ENCODE measurements at places on chromosomes 12 and 14.

GRCh38 chr14:99602788-99603415 is 1.1 kb downstream of the CCDC85C start:
- DNase-seq, result no peak

DNA sequence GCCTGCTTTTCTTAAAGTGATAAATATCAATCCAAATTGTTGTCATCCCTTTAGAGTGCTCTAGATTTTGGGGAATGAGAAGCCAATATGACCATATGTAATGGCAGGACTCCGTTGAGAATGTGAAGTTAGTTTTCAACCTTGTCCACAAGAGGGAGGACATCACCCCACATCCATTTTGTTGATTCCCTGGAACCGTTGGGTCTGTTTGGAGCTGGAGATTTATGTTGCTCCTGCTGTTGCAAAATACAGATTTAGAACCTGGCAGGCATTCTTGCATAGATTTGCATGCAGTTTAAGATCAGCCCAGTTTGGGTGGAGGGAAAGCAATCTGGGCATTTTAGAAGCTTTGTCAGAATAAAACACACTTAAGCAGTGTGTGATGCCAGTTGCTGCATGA is 620.1 kb downstream of the NRXN3 start:
- no peak for DNase-seq

GRCh38 chr12:21773806-21774205 is 700 bp downstream of the KCNJ8 start:
- no peak for DNase-seq

- no peak for DNase-seq
Observed at GRCh38 chr12:85821206-85821605, 15.0 kb downstream of the RASSF9 start.

DNA sequence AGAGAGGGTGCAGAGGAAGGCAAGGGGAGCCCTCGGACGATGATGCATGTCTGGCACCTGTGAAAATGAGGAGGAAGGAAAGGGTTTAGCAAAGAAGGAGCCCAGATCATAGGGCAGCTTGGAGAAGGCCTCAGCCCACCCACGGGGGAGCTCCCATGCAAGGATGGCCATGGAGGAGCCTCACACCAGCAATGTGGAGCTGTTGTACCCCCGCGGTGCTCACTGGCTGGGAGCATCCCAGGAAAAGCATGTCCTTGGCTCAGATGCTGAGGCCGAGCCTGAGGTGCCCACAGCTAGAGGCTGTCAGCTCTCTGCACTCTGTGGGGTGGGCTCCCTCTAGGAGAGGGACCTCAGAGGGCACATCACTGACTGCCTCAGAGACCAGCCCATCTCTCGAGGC is 622.6 kb downstream of the AACS start:
- DNase-seq, result no peak
